LoVo (cell line): ENCODE measurements at places on chromosomes 6 and 20.

DNA sequence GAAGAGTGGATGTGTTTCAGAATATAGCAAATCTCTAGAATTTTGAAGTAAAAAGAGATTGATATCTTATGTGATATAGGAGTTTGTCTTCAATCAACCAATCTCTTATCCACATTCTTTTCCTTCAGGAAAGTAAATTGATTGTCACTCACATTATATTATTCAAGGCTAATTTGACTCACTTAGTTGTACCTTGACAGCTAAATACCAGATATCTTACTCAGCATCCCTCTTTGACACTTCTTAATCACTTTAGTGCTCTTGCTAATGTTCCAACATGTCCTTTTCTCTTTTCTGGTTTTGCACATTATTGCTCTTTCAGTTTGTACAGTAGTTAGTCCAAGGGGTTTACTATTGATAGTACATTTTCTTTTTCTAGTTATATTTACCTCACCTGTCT lies 286.9 kb upstream of the PTCHD4 start:
- no peak for DNase-seq

GRCh38 chr6:447381-448165 lies 56.0 kb downstream of the IRF4 start:
- DNase-seq, result no peak

GRCh38 chr6:163944897-163945296 lies 530.4 kb downstream of the QKI start:
- no peak for DNase-seq

DNA sequence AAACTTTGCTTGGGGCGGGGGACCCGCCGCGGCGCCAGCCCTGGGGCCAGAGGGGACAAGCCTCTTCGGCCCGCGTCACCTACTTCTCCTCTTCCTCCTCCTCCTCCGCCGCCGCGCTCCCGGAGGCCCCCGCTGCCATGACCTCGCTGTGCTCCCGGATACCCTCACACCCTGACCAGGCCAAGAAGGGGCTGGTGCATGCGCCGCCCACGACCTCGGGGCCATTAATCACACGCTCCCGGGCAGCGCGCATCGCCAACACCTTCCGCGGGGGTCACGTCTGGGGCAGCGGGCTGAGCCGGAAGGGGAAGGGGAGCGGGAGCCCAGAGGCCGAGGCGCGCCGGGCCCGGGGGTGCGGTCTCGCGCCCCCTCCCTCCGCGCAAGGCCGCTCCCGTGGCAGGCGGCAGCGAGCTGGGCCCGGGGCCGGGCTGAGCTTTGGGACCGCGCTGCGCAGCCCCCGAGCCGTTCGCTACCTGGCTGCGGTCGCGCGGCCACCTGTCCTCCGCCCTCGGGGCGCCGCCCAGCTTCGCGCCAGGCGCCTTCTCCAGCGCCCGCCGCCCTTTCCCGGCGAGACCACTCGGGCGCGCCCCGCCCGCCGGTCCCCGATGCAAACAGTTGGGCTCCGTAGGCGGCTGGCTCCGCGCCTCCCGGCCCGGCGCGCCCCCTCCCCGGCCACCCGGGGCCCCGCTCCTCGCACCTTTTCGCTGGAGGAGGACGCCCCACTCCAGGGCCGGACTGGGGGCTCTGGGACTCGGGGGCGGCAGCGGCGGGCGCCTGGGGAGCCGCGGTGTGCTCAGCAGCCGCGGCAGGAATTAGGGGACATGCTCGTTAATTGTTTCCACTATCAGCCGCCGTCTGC lies 575 bp upstream of the CNR1 start:
- DNase-seq, result no peak

GRCh38 chr6:16591396-16592222 lies 169.7 kb downstream of the ATXN1 start:
- DNase-seq, result no peak

GRCh38 chr6:105932440-105932839 lies 153.7 kb upstream of the PRDM1 start:
- DNase-seq, result no peak

DNA sequence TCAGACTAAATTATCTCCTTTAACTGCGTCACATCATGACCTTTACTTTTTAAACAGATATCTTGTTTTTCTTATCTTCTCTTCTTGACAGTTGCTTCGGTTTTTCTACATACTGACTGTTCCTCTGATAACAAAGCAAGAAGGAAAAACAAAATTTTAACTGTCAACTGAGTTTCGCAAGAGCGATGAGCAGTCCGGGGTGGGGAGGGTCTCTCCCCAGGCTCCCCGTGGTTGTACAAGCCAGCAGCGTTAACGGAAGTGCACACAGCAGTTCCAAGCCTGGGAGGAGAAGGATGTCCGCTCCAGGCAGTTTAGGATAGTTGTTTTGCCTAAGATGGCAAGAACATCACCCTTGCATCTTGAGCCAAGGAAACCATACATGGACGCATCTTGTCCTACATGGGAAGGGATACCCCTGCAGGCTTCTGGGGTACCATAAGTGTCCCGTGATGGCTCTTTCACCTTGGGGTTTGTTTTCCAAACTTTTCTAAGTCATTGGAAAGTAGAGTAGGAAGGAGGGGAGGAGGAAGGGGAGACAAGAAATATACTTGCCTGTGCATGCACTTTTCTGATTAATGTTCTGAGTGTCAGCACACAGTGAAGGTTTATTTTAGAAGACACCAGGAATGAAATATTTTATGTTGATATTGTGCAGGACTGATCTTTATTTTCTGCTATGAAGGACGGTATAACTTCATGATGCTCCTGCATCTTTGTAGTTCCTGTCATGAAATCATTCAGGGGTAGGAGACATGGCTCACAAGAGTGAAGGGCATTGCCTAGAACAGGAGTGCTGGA lies 20.8 kb downstream of the SLC24A3 start:
- no peak for DNase-seq

- no peak for DNase-seq
Observed at GRCh38 chr6:166999884-167000253, 672 bp downstream of the CEP43 start.

- DNase-seq, result no peak
Observed at GRCh38 chr6:163338671-163339405, 75.7 kb upstream of the QKI start.

- DNase-seq, result no peak
Observed at GRCh38 chr20:61531553-61532345, 279.7 kb downstream of the CDH4 start.

- no peak for DNase-seq
Observed at GRCh38 chr6:152100183-152100618, 292.7 kb downstream of the ESR1 start.

DNA sequence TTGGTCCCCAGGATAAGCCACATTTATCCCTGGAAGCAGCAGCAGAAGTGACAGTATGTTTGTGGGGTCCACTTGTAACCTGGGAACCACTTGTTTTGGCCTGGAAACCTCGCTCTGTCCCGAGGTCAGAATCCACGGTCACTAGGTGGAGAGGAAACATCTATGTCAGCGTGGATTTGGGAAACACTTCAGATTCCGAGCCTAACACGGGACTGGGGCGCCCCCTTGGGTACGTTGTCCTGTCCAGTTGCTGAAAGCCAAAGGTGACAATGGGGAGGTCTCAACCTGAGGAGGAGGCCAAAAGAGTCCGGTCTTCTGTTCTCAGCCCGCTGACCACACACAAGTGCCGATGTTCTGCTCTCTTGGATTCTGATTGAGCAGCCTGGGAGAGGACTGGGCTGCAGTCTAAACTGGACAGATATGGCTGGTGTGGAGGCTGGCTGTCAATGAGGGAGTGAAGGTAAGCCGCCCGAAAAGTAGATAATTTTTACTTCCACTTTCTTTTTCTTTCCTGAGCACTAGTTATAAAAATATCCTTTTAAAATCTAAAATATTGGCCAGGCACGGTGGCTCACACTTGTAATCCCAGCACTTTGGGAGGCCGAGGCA lies 4.9 kb upstream of the ZFP57 start:
- DNase-seq, result no peak

- DNase-seq, result no peak
Observed at GRCh38 chr6:135566311-135567068, 69.0 kb upstream of the AHI1 start.

DNA sequence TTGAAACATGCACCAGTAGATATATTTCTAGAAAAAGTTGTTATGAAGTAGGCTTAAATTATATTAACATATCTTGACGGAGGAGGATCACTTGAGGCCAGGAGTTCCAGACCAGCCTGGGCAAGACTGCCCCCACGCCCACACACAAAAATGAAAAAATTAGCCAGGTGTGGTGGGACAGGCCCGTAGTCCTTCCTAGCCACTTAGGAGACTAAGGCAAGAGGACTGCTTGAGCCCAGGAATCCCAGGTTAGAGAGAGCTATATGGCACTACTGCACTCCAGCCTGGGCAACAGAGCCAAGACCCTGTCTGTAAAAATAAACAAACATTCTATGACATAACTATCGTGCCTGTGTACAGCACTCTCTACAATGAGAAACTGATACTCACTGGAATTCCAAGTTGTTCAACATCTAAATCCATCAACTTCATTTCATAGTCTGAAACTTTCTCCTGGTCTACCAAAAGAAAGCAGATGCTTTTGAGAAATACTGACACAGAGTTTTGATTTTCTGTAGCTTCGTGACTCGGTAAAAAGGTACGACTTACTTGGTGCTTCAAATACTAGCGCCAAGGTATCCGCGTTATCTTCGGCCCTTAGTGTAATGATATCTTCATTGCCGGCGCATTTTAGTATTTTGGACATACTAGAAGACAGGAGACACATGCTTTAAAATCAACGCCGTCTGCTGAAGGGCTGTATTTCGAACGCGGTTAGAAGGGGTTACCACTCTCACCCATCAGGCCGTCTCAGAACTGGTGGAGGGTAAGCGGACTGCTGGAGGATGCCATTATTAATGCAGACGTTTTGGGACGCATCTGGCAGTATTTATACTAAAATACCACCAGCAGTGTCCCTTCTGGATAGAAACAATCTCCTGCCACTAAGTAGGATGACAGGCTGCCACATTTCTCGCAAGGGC lies 1.3 kb downstream of the PCNA start:
- no peak for DNase-seq

GRCh38 chr20:17634661-17635331 lies 47.2 kb downstream of the RRBP1 start:
- DNase-seq, result no peak

DNA sequence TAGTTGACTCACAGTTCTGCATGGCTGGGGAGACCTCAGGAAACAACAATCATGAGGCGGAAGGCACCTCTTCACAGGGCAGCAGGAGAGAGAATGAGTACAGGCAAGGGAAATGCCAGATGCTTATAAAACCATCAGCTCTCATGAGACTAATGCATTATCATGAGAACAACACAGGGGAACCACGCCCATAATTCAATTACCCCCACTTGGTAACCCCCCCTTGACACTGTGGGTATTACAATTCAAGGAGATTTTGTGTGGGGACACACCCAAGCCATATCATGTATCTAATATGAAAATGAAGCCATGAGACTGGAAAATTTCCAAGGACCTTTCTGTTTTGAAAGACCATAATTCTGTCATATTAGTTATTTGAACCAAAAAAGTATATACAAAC lies 342.4 kb upstream of the PLCB4 start:
- DNase-seq, result no peak

GRCh38 chr6:97557355-97557754 lies 274.3 kb upstream of the MMS22L start:
- no peak for DNase-seq

DNA sequence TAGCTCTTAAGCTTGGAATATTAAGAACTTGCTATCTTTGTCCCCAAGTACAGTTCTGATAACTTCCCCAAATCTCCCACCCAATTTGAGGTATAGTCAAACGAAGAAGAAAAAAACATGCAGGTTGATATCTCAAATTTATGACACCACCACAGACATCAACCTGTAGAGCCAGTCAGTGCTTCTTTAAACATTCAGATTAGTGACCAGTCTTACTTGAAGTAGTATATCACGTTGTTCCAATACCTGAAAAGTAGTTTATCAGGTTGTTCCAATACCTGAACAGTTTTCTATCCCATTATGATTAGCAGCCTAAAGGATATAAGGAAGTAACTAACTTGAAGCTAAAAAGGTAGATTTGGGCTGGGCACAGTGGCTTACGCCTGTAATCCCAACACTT lies 85.3 kb downstream of the ALDH8A1 start:
- DNase-seq, result no peak

- peak; percentile 79 for DNase-seq
Observed at GRCh38 chr6:30722280-30723112, 2.3 kb downstream of the TUBB start.

DNA sequence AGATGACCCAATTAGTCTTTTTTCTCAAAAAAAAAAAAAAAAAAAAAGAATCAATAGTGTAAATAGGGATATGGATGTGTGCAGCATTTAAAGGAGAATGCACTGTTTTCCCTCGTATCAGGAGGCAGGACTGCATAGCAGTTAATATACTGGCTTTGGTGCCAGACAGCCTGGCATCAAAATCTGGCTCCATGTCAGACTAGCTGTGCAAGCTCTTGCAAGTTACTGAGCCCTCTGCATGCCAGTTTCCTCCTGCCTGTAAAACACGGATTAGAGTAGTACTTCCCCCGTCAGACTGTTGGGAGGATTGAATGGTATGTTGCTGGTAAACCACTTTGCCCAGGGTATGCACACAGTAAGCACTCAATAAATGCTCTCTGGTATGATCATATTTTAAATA lies 594.2 kb upstream of the CHD6 start:
- DNase-seq, result no peak

DNA sequence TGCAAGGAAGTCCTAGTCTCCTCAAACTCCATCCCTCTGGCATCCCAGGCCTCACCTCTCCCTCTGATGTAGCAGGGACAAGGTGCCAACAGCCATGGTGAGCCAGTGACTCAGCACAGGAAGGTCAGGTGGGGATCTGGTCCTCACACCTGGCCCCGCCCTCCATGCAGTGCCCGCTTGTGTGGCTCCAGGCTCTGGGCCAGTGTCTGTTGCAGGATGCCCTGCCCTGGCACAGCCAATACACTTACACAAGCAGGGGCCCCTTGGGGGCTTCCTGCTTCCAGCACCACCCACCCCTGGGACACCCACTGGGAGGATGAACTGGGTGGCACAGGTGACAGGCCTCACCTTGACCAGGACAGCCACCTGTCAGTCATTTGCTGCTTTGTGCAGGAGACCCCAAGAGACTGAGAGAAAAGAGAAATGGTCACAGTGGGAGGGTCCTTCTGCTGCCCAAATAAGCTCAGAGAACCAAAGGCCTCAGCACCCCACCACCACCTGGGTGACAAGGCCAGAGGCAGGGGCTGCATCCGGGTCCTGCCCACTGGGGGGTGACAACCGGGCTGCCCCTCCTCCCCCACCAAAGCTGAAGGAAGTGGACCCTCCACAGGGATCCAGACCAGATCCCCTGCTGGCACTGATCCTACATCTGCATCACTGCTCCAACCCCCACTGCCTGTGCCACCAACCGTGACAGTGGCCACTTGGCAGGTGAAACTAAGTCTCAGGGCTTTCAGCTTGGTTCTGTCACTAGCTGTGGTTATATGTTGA lies 658.8 kb upstream of the DEFB115 start:
- no peak for DNase-seq

GRCh38 chr20:60583741-60584140 lies 625.5 kb downstream of the CDH26 start:
- no peak for DNase-seq

GRCh38 chr6:42791706-42792320 lies 10.0 kb downstream of the BICRAL start:
- no peak for DNase-seq

- no peak for DNase-seq
Observed at GRCh38 chr6:73644030-73644429, 9.8 kb downstream of the SLC17A5 start.

GRCh38 chr6:140441256-140441655 lies 1066.8 kb upstream of the CITED2 start:
- peak; percentile 13 for DNase-seq

GRCh38 chr6:114364301-114364700 lies 21.5 kb upstream of the HS3ST5 start:
- no peak for DNase-seq
